ENCODE measurements at places on chromosomes 1 and 21. TPM values are rescaled to one million over a fixed set of nuclear protein-coding genes. Genes with fewer than 3 reads are reported as not detected.

DNA sequence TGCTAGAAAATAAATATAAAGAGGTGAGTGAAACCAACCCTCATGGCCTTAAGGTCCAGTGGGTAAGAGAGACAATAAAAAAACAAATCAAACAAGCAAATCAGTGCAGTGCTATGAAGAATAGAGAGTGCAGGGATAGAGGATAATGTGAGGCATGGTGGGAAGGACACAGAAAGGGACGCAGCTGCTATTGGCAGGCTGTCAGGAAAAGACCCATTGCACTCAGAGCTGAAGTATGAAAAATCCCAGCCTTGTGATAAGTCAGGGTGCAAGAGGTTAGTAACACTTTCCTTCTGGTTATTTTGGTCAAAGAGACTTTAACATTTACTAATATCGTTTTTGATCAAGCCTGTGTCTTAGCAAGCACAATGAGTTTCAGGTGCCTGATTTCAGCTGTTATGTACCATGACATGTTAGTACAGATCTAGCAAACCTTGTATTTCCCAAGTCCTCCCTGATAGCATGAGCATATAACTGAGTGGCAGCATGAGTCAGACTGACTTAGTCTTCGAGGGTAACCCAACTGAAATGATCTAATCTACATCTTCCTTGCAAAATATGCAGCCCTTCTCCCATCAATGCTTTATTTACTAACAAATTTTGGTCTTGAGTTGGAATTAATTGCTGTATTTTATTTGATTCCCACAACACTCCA is 31.7 kb downstream of the CHML start:
- DNase-seq, result no peak
- no peak overlapping the region for H3K27ac ChIP-seq
- no peaks in the 10 kb centered on the region for H3K36me3 ChIP-seq
- no peaks in the 10 kb centered on the region for H3K27me3 ChIP-seq

- no peak overlapping the region for H3K4me3 ChIP-seq
- DNase-seq, result no peak
- H3K27ac ChIP-seq, result no peak overlapping the region
- no peaks in the 10 kb centered on the region for H3K4me1 ChIP-seq
- no peaks in the 10 kb centered on the region for H3K36me3 ChIP-seq
Measured at GRCh38 chr1:10622910-10623685, 148.3 kb downstream of the PEX14 start.

GRCh38 chr1:18090636-18091035 is 17.0 kb upstream of the IGSF21 start:
- no peak overlapping the region for H3K27ac ChIP-seq
- no peaks in the 10 kb centered on the region for H3K4me1 ChIP-seq
- H3K36me3 ChIP-seq, result no peaks in the 10 kb centered on the region
- H3K27me3 ChIP-seq, result peaks cover 75% of the 10 kb centered on the region
- DNase-seq, result no peak

The LORICRIN gene
- not detected for polyA plus RNA-seq

The MYOM3 gene
- polyA plus RNA-seq, result 0.31 TPM

Data from left lung (tissue), 14 donors.